ENCODE measurements at places on chromosomes 5 and 9.

GRCh38 chr5:178437386-178438075, 152.7 kb downstream of the COL23A1 start:
- no peak for DNase-seq

- DNase-seq = peak; percentile 5
Observed at GRCh38 chr5:106634375-106634774, 1036.4 kb downstream of the EFNA5 start.

GRCh38 chr5:149288436-149288835, 16.8 kb downstream of the AFAP1L1 start:
- no peak for DNase-seq

DNA sequence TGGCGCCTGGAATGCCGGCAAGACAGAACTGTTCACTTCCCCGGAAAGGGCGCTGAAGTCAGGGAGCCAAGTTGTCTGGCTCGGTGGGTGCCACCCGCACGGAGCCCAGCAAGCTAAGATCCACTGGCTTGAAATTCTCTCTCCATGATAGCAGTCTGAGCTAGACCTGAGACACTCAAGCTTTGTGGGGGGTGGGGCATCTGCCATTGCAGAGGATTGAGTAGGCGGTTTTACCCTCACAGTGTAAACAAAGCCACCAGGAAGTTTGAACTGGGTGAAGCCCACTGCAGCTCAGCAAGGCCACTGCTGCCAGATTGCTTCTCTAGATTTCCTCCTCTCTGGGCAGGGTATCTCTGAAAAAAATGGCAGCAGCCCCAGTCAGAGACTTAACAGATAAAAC, 277.4 kb downstream of the SLCO4C1 start:
- no peak for DNase-seq

DNA sequence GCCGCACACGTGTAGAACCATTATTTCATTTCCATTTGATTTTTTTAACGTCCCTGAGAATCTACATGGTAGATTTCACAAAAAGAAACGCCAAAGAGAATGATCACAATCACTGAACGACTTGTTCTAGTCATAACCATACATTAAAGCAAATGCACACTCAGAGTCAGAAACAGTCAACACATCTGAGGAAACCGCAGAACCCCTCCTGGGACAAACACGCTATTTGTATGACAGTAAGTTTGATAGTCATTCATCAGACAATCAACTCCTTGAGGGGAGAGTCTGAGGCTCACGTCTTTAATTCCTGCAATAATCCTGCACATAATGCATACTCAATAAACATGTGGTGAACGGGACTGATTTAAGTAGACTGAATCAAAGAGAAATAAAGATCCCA, 129.2 kb downstream of the MED27 start:
- no peak for DNase-seq

DNA sequence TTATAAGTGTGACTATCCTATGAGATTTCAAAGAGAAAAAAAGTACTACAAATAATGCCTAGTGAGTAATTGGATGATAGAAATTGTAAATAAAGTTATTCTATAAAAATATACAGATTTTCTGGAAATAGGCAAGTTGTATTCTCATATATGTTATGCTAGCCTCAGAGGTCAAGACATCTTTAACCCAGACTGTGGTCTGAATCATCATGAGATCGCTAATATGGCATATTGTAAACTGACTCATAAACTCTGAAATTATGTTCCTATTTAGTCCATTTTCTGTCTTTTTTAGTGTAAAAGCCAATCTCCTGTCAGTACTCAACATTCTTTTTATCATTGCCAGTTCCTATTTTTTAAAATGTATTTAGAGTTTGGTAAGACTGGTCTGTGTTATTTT, 14.2 kb downstream of the LOX start:
- no peak for DNase-seq

- no peak for DNase-seq
Observed at GRCh38 chr9:21097817-21098216, 20.1 kb upstream of the IFNB1 start.

GRCh38 chr9:134501761-134502265, 139.8 kb upstream of the COL5A1 start:
- DNase-seq = no peak

GRCh38 chr9:76227156-76227555, 167.1 kb downstream of the RFK start:
- DNase-seq = no peak

GRCh38 chr9:115006660-115007059, 76.3 kb upstream of the TNFSF8 start:
- DNase-seq = peak; percentile 80

GRCh38 chr5:32283539-32284377, 29.0 kb downstream of the MTMR12 start:
- peak; percentile 32 for DNase-seq

- DNase-seq = peak; percentile 6
Observed at GRCh38 chr5:43485406-43485805, 1.7 kb upstream of the TMEM267 start.

- no peak for DNase-seq
Observed at GRCh38 chr9:137050570-137050969, 3.3 kb downstream of the ENTPD2 start.

DNA sequence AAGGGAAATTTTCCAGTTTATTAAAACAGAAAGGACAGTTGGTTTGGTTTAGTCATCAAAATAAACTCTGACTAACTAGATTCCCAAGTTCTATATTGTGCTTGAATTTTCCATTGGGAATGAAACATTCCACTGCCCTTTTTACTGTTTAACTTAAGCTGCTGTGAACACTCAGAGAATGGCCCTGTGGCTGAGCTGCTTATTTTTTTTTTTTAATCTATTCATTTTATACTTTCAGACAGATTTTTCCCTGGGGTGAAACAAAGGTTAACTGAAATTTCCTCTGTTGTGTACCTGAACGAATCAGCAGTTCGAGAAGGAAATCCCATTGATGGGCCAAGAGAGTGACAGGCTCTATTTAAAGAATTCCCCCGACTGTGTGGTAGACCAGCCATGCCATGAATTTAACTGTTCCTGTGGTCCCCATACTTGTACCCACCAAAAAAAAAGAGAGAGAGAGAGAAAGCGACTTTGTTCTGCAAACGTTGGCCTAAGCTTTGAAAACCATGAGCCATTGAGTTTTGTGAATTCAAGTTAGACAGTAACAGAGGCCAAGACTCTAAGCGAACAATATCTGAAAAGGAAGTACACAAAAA, 138.7 kb upstream of the GRHPR start:
- DNase-seq = no peak

GRCh38 chr9:37987467-37987981, 81.5 kb downstream of the SHB start:
- DNase-seq = no peak

DNA sequence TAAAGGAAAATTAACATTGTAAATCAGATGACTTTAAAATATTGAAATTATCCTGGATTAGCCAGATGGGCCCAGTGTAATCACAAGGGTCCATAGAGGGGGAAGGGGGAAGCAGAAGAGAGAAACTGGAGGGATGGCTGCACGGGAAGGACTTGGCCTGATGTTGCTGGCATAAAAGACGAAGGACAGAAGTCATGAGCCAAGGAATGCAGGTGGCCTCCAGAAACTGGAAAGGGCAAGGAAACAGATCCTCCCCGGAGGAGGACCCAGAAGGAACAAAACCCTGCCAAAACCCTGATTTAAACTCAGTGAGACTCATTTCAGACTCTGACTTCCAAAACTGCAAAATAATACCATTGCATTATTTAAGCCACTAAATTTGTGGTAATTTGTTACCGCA, 100.2 kb downstream of the ADAMTS2 start:
- DNase-seq = no peak

Measured in foreskin fibroblast (primary cell).